ENCODE measurements at places on chromosomes 1 and 21.

GRCh38 chr21:38721055-38721454 is 84.7 kb upstream of the ETS2 start:
- no peak for DNase-seq

- no peak for DNase-seq
Measured at GRCh38 chr21:42299324-42300044, 15.7 kb downstream of the TFF3 start.

- peak; percentile 66 for DNase-seq
Measured at GRCh38 chr1:42319128-42319851, 15.7 kb downstream of the FOXJ3 start.

- DNase-seq: no peak
Measured at GRCh38 chr1:92752719-92753118, 32.2 kb downstream of the EVI5 start.

GRCh38 chr1:226823643-226824042 is 46.8 kb upstream of the PSEN2 start:
- no peak for DNase-seq

- DNase-seq: no peak
Measured at GRCh38 chr21:45899317-45900033, 82.1 kb upstream of the COL6A1 start.

- DNase-seq: no peak
Measured at GRCh38 chr1:58545591-58546519, 671 bp downstream of the OMA1 start.

All from AG04449 (cell line).